Activated naive CD8-positive, alpha-beta T cell treated with anti-CD3 and anti-CD28 coated beads, Interleukin-2, amount 10 ng/mL, durations not matched to agents 7 days and 5 days (primary cell): ENCODE measurements at places on chromosomes 3 and 15. TPM values are rescaled to one million over a fixed set of nuclear protein-coding genes. Genes with fewer than 3 reads are reported as not detected.

- DNase-seq, result no peak
Measured at GRCh38 chr3:126859415-126860246, 123.3 kb upstream of the PLXNA1 start.

GRCh38 chr3:145094355-145094941 lies 1066.5 kb downstream of the PLOD2 start:
- no peak for DNase-seq

DNA sequence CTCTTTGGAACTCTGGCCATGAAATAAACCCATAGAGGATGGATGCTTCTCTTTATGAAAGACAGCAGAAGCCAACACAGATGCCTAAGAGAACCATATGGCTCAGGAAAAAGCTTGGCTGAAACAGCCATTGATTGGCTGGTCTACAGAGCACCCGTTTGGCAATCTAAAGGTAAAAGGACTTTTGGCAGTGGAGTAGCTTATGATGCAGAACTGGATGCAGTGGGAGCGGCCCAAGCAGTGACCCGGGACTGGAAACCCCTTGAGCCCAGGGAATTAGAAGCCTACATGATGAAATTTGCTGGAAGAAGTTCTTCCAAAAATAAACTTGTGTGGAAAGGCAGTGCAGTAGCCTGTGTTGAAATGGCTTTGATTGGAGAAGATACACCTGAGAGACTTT lies 360.2 kb downstream of the NR2F2 start:
- DNase-seq, result no peak

- no peak for DNase-seq
Measured at GRCh38 chr3:134287512-134287911, 36.9 kb upstream of the RYK start.

DNA sequence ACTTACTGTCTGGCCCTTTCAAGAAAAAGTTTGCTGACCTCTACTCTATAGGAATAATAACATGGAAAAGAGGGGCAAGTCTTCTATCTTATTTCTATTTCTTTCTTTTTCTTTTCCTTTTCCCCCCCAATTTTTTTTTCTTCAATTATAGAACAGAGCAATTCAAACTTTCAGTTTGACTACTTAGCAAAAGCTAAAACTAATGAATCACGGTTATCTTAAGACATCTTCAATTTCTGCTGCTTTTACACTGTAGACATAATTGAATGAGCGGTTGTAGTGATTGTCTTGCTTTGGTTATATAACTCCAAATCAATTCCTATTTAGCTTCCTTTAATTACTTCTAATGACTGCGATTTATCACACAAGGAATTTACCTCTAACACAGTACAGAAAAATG lies 74.3 kb upstream of the P2RY1 start:
- no peak for DNase-seq

- DNase-seq, result no peak
Measured at GRCh38 chr3:60584250-60584649, 667.0 kb downstream of the FHIT start.

- DNase-seq, result no peak
Measured at GRCh38 chr3:59775106-59775505, 725.3 kb upstream of the CFAP20DC start.

DNA sequence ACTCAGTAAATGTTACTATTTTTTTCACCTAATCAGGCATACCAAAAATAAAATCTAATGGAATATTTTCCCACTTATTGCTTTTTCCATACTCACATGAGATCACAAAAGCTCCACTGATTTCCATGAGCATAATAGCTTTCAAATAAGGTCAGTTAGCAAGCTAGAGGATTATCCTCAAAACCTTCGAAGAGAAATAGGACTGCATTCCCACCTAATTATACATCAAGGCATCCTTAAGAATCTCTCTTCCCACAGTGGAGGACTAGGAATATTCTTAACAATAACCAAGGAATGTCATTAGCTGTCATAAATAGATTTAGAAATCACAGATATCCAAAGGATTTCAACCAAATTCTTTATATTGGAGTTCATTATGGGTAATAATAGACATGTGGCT lies 127.9 kb upstream of the STT3B start:
- DNase-seq, result no peak

The MST1R gene
- 2.9 TPM for total RNA-seq

GRCh38 chr3:160588023-160588422 lies 22.7 kb upstream of the KPNA4 start:
- DNase-seq, result no peak

DNA sequence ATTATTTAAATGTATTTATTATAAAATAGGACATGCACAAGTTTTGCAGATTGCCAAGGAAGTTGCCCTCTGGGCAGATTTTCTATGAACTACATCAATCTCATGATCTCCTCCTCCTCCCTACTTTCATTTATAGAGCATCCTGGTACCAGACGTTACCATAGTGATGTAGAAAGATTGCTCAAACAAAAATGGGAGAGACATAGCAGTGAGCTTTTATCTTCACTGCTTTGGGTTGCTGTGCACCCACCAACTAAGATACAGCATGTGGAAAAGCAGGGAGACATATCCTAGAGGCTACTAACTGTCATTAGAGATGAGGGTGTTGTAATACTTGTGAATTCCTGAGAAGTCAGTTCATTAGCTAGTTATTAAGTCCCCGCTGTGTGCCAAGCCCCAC lies 137.5 kb upstream of the BFSP2 start:
- no peak for DNase-seq

DNA sequence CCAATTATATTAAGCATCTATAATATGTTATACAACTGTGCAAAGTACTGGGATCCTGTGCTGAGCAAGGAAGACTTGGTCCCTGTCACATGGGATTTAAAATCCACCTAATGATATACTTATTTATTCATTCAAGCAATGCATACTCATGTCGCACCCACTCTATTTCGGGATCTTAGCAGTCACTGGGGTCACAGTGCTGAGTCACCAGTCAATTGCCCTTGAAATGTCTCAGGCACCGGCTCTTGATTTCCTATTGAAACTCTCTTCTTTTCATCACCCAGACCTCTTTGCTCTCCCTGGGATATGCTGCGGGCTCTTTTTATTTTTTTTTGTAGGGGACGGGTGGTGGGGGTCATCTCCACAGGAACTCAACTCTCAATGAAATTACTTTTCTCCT lies 194.5 kb upstream of the GAP43 start:
- no peak for DNase-seq

DNA sequence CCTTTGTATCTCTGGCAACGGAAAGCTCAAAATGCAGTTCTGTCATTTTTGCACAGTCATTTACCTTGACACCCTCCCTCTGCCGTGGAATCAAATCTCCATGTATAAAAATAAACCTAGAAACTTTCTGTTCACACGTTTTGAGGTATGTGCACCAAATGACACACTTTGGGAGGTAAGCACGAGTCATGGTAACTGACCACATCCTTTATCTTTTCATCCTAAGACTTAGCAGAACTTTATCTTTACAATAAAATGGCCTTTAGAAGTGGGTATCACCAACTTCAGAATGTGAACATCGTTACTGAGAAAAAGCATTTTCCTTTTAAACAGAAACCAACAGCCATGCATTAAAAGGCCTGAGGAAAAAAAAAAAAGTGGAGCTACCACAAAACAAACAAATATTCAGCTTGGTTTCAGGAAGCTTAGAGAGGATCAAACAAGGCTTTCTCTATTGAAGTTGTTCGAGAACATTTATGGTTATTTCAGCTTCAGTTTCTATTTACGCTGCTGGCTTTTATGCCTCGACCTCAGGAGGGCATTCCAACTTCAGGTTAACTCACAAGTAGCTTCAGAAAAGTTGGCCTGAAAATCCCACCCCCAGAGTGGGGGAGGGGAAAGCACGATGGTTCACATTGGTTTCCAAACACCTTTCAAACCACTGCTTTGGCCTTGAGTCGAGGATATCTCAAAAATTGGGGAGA lies 171.1 kb upstream of the ICE2 start:
- no peak for DNase-seq

DNA sequence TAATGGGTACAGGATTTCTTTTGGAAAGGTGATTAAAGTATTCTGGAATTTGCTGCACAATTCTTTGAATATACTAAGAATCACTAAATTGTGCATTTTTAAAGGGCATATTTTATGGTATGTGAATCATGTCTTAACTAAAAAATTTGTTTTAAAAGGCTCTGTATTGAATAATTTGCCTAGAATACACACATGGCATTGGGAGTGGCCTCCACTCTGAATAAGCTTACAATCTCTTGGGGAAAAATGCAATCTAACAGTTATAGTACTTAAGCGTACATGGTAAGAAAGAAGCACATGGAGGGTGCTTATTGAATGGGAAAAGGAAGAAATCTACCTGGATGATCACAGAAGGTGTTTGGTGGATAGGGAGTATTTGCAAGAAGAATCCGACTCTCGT lies 385.1 kb downstream of the LPP start:
- DNase-seq, result no peak

DNA sequence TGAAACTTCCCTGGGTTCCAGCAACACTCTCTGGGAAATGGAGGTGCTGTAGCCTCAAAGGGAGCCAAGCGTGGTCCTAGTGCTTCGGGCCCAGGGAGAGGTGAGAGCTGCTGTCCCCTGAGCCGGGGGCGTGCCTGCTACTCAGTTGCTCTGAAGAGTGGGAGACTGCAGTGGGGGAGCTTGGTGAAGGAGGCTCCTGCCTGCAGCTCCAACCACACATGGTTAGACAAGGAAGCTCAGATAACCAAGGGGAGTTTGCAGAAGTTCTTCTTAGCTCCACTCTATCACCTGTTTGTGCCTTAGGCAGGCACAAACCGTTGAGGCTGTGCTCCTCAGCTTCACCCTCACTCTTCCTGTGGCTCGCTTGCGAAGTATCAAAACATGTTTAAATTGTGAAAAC lies 53.6 kb upstream of the TRPM1 start:
- no peak for DNase-seq

DNA sequence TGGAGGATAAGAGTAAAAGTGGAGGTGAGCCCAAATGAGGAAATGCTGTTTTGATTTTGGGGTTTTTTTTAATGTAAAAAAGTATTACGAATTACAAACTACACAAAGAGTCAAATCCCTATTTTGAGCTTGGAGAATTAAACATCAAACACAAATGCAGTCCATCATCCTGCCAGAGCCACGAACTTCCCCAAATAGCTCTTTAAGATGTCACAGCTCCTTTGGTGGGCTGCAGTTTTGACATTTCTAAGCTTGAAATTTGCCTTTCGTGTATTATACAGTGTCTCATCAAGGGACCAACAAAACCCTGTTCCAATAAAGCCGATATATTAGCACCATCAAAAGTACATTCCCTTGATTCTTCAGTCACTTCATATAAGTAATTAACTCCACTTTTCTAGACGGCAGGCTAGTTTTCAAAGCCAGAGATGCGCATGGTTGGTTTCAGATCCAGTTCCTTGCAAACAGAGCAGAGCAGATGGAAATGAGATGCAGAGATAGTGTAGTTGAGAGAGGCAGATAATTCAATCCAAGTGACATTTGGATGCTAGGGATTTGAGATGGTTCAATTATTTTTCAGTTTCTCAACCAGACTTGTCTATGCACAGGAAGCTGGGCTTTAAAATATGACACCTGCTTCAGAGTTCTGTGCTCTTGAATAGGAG lies 580.9 kb downstream of the EDEM1 start:
- DNase-seq, result no peak

The GLDN gene
- not detected for total RNA-seq

The PSMD2 gene
- total RNA-seq, result 172 TPM

The FOXB1 gene
- 0.74 TPM for total RNA-seq

DNA sequence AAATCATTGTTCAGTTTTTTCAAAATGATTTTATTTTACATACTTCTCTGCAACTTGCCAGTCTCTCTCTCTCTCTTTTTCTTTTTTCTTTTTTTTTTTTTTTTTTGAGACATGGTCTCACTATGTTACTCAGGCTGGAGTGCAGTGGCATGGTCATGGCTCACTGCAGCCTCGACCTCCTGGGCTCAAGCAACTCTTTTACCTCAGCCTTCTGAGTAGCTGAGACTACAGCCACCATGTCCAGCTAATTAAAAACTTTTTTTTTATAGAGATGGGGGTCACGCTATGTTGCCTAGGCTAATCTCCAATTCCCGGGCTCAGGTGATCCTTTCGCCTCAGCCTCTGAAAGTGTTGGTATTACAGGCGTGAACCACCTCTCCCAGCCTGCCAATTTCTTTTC lies 12.1 kb upstream of the ARID3B start:
- DNase-seq, result no peak

The COX5A gene
- total RNA-seq, result 222 TPM

DNA sequence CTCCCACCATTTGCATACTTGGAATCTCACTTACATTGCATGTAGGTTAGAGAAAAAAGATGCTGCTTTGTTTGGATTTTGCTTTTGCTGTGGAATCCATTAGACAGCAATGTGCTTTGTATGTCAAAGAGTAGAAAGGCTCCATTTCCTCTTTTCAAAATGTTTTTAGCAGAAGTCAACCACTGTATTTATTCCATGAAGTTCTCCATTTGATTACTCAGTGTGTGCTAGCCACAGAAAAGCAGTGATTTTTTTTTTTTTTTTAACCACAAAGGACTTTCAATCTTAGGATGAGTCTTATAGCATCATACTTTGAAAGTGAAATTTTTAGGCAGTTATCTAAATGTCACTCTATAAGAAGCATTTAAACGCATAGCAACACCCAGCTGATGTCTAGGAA lies 285.0 kb upstream of the ADAMTS9 start:
- DNase-seq, result no peak

DNA sequence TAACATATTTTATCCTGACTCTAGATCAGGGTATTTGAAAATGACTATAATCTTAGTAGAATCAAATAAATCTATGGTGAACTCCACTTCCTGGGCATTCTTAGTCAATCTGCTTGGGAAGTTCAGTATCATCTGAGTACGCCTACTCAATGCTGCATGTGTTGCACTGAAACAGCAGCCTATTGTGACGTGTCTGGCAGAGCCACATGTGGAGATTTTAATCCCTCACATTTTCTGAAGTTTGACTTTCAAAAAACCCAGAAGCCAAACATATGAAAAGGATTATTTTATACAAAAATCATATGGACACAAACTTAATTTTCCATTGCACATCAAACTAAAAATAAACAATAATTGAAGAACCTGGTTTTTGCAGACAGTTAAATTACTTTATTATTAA lies 798.3 kb downstream of the ROBO1 start:
- no peak for DNase-seq

GRCh38 chr3:22907161-22907780 lies 295.9 kb upstream of the UBE2E2 start:
- DNase-seq, result no peak

- peak; percentile 76 for DNase-seq
Measured at GRCh38 chr3:37996785-37997301, 6.3 kb downstream of the VILL start.

The SMAD3 gene
- 75.9 TPM for total RNA-seq

- DNase-seq, result peak; percentile 43
Measured at GRCh38 chr3:55488398-55489055, 1.4 kb upstream of the WNT5A start.

- DNase-seq, result no peak
Measured at GRCh38 chr15:58240191-58240932, 102.2 kb downstream of the AQP9 start.

DNA sequence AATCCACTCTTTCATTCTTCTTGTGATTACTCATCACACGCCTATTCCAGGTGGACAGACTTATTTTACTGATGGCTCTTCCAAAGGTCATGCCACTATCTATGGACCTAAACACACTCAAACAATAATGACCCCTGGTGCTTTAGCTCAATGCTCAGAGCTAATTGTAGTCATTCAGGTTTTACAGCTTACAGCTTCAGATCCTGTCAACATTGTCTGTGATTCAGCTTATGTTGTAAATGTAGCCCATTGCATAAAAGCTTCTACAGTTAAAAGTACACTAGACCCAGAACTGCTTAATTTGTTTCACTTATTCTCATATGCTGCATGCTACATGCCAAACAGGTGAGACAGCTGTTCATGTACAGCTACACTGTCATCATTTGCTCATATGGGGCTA lies 49.2 kb downstream of the LSM3 start:
- no peak for DNase-seq

The CILP gene
- total RNA-seq, result 0.17 TPM

GRCh38 chr15:62125773-62126172 lies 39.3 kb downstream of the C2CD4B start:
- no peak for DNase-seq
